Stimulated activated naive CD8-positive, alpha-beta T cell treated with anti-CD3 and anti-CD28 coated beads, Interleukin-15, amount 100 ng/mL, for 72 hours (primary cell): ENCODE measurements at places on chromosomes 6 and 20.

GRCh38 chr6:124791156-124791555 is 171.1 kb upstream of the RNF217 start:
- no peak for DNase-seq

DNA sequence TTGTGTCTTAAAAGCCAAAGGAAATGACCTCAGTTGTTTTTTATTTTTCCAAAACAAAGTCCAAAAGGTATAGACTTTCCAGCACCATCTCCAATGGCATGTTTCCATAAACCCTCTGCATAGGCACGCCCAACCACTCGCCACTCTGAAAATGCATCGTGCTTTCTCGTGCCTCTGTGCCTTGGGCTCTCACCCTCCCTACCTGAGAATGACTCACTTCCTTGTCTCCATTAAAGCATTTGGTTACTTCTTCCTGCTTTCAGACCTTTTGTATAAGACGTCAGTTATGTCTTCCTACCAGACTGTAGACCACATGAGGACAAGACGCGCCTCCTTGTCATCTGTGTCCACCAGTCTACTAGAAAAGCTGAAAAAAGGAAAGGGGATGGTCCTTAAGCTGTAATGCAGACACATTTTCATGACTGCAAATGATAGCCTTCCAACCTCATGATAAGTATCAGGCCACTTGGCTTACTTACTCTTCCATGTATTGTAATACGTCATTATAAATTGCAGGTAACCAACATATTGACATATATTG is 61.2 kb upstream of the CDYL start:
- no peak for DNase-seq

DNA sequence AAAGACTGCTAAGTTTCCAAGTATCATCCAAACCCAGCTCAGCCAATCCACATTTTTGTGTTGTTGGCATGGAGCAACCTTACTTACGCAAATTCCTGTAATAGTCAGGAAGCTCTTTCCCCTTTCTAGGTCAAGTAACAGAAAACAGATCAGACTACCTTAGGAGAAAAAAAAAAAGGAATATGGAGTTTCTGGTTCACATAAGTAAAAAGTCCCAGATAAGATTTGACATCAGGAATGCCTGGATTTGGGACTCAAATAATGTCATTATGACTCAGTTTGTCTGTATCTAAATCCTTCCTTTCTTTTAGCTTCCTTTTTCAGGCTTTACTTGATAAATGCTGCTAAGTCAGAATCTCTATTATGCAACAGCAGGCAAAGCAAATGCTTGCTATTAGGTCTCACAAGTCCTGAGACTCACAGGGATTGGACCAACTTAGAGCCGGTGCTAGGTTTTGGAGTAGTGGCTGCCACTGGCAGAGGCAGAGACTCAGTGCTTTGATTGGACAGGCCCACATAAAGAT is 44.5 kb downstream of the NCOA7 start:
- DNase-seq, result no peak

- DNase-seq, result no peak
These were observed 253.4 kb upstream of the TAB2 start for GRCh38 chr6:149064001-149064659.

GRCh38 chr6:22147921-22148776 is 148.7 kb downstream of the PRL start:
- DNase-seq, result no peak

DNA sequence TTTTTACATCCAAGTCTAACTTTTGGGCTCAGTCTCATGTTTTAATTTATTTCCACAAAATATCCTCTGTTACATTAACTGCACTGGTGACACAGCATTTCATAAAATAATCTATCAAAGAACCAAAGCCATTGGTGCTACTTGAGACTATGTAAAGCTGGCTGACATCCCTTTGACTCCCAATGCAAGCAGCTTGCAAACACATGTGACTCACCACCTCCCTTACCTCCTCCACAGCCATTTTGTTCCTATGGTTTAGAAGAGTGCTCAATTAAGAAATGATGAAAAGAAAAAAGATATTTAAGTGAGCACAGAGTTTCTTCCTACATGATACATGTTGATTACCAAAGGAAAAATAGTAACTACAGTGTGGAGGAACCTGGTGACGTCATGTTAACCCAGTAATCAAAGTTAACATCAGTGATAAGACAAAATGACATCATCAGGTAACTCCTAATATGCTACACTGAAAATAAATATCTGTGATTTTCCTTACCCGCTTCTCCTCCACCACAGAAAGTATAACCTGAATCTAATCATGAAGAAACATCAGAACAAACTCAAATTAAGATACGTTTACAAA is 53.3 kb upstream of the LGSN start:
- no peak for DNase-seq
